Activated naive CD8-positive, alpha-beta T cell treated with anti-CD3 and anti-CD28 coated beads for 36 hours (primary cell): ENCODE measurements at places on chromosomes 5 and 9.

DNA sequence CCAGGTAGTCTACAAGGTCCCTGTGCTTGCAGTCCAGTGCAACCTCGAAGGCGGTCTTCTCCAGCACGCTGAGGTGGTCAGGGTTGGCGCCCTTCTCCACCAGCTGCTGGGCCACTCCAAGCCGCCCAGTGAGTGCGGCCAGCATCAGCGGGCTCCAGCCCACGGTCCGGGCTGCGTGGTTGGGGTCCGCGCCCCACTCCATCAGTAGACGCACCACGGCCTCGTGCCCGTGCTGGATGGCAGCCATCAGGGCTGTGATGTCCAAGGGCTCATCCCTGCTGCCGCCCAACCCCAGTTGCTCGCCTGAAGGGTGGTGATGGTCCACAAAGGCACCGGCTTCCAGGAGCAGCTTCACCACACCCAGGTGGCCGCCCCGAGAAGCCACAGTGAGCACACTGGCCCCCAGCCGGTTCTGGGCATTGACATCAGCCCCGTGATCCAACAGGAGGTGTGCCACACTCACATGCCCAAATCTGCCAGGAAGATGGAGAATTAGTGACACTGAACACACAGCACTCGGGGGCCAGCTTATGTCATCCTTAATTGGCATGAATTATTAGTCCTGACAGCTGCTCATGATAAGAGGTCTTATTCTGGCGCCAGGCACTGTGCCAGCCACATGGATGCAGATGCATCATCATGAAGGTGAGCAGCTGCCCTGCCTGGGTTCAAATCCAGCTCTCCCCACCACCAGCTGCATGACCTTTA lies 6.1 kb downstream of the ANKS6 start:
- H3K36me3 ChIP-seq, result peaks cover 5% of the 10 kb centered on the region
- DNase-seq, result no peak
- H3K4me1 ChIP-seq, result peaks cover 25% of the 10 kb centered on the region
- no peak overlapping the region for H3K27ac ChIP-seq
- H3K27me3 ChIP-seq, result no peaks in the 10 kb centered on the region
- H3K4me3 ChIP-seq, result no peak overlapping the region

DNA sequence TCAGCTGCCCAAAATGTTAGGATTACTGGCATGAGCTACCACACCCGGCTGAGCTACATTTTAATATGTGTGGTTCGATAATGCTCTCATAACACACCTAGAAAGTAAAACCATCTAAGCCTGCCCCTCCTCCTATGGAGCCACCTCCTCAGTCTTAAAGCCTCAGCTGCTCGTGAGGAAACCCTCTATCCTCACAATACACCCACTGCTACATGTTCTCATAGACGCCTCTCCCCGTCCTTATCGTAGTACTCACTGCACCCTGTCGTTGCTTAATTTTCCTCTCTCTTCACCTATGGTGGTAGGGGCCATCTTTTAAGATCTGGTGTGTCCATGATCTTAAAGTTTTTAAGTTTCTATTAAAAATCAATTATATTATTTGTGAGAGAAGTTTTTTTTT lies 72.9 kb downstream of the RCL1 start:
- peak overlapping the region; percentile 27 for H3K27ac ChIP-seq
- peaks cover 32% of the 10 kb centered on the region for H3K36me3 ChIP-seq
- H3K4me1 ChIP-seq, result peaks cover 6% of the 10 kb centered on the region

GRCh38 chr5:95797301-95797700 lies 25.2 kb downstream of the GLRX start:
- no peak overlapping the region for H3K4me3 ChIP-seq
- H3K27me3 ChIP-seq, result no peaks in the 10 kb centered on the region
- no peak overlapping the region for H3K27ac ChIP-seq
- H3K4me1 ChIP-seq, result peaks cover 1% of the 10 kb centered on the region
- H3K36me3 ChIP-seq, result no peaks in the 10 kb centered on the region
- DNase-seq, result no peak

GRCh38 chr5:171520300-171521174 lies 101.1 kb downstream of the FGF18 start:
- no peak for DNase-seq
- H3K4me1 ChIP-seq, result no peaks in the 10 kb centered on the region
- no peaks in the 10 kb centered on the region for H3K36me3 ChIP-seq
- no peaks in the 10 kb centered on the region for H3K27me3 ChIP-seq

DNA sequence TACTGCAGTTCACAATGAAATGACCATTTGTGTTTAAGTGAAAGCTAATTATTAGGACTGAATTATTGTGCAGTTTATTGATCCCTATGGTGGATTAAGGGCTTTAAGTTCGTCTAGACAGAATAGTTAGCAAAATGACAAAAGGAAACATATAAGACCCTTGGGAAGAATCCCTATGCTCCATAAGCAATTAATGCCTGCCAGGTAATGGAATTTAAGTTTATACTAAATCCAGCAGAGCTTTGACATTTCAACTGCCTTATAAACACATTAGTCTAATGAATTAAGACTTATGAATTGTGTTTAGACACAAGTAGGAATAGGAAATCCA lies 640.0 kb upstream of the ARRDC3 start:
- no peaks in the 10 kb centered on the region for H3K27me3 ChIP-seq
- no peak overlapping the region for H3K27ac ChIP-seq
- no peaks in the 10 kb centered on the region for H3K36me3 ChIP-seq
- no peak for DNase-seq

DNA sequence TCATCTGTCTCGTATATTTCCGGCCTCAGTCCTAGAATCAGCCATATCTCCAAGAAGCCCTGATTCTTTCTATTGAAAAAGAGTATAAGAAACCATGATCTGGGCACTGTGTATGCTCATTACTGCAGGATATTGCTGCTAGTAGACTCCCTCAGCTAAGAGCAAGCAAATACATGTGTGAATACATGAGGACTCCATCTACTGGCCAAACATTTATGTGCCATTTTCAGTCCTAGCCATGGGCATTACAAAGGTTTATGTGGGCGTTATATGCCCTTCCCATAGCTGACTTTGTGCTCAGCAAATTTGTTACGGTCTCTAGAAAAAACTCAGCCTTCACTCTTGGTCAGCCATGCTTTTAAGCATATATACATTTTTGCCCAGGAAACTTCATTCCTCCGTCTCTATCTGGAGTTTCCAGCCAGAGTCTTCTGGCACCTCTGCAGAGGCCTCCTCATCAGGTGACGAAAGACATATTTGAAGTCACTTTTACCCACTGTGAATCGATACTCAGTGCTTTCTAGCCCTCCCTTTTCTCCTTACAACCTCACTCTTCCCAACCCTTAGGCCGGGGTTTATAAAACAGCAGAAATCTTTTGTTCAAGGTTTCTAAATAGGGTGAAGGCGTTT lies 1495.6 kb upstream of the CDH6 start:
- H3K4me3 ChIP-seq, result no peak overlapping the region
- DNase-seq, result no peak
- no peak overlapping the region for H3K27ac ChIP-seq

GRCh38 chr9:133803028-133803585 lies 65.0 kb upstream of the SARDH start:
- H3K27me3 ChIP-seq, result no peaks in the 10 kb centered on the region
- H3K4me3 ChIP-seq, result no peak overlapping the region
- no peaks in the 10 kb centered on the region for H3K36me3 ChIP-seq
- H3K4me1 ChIP-seq, result no peaks in the 10 kb centered on the region
- no peak for DNase-seq
- H3K27ac ChIP-seq, result no peak overlapping the region
